ENCODE measurements at places on chromosomes 3 and 15.

GRCh38 chr15:39327005-39327730, 253.7 kb upstream of the THBS1 start:
- DNase-seq: no peak

DNA sequence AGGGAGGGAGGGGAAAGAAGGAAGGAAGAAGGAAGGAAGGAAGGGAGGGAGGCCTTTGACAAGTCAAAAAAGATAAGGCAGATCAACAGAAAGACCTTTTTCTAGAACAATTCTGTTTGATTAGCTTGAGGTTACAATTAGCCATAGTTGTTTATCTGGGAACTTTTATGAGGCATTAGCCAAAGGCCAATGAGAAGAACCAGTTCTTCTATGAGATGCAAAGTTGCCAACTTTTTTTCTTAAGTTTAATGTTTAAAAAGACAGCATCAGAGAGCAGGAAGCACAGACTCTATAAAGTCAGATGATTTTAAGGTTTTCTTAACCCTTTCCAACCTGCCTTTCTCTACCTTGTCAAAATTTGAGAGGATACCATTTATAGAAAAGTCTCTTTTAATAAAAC, 301.3 kb upstream of the NR2F2 start:
- no peak for DNase-seq

DNA sequence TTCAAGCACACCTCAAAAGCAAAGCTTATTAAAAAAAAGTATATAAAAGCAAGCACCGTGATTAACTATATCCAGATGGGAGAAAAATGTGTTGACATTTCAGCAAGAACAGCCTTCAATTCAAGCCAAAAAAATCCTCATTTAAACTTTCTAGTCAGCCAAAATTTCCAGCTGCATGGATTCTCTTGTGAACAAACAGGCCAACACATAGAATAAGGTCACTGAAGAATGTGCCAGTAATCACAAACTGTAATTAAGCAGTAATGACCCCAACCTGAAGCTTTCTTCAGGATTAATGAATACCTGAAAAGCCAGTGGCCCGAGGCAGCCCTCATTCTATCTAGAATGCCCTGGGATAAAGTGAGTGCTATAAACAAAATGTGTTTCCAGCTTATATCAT, 130.7 kb upstream of the KCNMB2 start:
- no peak for DNase-seq

DNA sequence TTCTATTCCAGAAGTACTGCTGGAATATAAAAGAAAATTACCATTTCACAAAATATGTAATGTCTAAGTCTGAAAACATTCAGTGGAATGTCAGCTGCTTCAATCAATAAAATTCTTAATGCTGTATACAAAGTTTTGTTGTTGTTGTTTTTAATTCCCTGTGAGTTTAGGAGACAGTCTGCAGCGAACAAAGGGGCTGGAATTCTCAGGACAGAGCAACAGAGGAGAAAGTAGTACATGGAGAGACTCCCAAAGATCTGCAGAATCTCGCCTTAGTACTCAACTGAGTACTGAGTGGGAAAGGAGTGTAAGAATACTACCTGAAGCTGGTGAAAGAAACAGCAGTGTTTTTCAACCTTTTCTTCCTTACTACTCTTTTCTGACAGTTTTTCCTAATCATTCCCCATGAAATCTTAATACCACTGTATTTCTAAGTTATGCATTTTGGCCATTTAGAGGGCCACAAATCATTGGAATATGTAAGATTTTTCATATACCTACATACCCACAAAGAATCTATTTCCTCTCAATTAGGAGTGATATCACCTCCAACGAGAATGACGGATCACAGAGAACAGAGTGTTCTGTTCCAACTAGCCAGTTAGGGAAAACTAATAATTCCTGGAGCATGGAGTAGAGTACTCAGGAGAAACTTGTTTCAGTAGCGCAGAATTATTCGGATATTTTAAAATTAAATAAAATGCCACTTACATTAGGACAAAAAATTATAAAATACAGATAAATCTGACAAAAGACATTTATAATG, 16.0 kb downstream of the ANKRD28 start:
- no peak for DNase-seq
